ENCODE measurements at places on chromosomes 5 and 9.
A peak's percentile ranks its signal among the peaks of the same experiment; 100 is the strongest.

DNA sequence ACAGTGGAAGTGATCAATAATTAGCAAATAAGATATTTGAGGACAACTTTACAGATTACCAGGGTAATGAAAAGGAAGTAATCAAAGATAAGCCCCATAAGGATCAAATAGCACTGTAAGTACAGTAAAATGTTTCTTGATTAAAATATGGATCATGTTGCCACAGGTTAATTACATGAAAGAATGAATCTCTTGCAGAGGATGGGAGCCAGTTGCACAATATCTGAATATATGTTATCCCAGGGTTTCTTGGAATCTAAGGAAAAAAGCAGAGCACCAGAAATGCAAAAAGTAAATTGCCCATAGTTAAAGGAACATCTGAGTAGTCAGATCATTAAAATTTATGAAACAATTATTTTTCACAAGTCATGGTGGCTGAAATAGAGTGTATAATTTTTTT, 13.8 kb upstream of the SRP19 start:
- no peak for DNase-seq

GRCh38 chr5:124996023-124996763, 249.8 kb upstream of the ZNF608 start:
- no peak for DNase-seq

GRCh38 chr5:168895295-168896071, 316.3 kb upstream of the PANK3 start:
- no peak for DNase-seq

DNA sequence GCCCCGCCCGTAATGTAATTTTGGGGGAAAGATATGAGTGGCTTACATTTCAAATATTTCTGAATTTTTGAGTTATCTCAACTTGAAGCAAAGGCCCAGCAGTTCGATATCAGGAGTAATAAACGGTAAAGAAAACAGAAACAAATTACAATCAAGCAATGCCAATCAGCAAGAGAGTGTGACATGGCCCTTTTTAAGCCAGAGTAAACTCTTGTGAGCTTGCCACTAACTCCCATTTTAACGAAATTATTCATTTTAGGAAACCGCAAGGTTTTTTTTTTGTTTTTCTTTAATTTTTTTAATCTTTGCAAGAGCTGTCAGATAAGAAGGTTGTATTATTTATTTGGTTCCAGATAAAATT, 17.6 kb upstream of the CDK7 start:
- no peak for DNase-seq

- no peak for DNase-seq
Observed at GRCh38 chr9:26243726-26244125, 565.5 kb upstream of the TUSC1 start.

DNA sequence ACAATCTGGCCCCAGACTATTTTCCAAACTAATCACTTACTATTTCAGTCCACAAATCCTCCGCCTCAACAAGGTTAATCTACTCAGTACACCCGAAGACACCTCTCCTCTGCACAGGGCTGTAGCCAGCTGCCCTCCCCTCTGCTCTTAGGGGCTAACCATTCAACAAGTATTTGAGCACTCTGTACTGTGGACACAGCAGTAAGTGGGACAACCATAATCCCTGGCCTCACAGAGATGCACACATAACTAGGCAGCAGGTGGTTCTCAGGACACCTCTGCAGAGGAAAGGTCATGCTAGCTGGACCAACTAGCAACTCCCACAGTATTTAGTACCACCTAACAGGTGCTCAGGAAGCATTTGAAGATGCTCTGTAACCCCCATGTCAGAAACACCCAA, 5.5 kb downstream of the CAMSAP1 start:
- DNase-seq: no peak

DNA sequence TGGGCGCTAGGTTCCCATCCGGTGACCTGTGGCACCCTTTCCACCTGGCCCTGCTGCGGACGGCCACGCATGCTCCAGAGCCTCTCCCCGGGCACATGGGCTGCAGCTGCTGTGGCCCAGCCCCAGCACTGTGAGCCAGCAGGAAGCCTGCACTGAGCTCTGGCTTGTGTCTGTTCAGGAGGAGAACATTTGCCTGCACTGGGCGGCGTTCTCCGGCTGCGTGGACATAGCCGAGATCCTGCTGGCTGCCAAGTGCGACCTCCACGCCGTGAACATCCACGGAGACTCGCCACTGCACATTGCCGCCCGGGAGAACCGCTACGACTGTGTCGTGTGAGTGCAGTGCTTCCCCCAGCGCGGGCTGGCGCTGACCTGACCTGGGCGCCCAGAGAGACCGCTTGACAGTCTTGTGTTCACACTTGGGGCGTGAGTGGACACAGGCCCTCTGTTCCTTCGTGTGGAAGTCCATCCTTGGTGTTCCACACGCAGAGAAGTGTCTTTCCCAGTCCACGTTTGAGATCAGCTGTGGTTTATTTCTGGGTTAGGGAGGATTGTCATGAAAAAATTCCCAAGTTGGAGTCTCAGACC, 66.2 kb upstream of the CACNA1B start:
- DNase-seq: no peak

GRCh38 chr9:78325343-78325742, 28.4 kb downstream of the PSAT1 start:
- DNase-seq: no peak

DNA sequence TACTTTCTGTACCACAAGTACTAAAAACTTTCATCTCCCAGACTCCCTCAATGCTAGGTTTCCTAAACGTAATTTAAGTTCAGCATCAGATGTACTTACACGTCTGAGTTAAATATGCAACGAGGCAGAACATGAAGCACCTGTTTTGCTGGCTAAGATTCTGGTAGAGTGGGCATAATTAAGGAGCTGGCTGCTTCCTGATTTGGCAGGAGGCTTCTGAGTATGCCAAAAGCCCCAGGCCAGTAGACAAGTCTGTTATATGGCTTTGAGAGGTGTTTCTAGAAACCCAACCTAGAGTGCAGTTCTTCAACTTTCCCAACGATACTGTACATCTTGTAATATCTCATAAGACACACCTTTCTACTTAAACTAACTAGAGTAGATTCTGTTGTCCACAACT, 13.6 kb downstream of the TICAM2 start:
- DNase-seq: no peak

GRCh38 chr9:104772714-104773510, 9.0 kb downstream of the NIPSNAP3B start:
- DNase-seq: no peak

DNA sequence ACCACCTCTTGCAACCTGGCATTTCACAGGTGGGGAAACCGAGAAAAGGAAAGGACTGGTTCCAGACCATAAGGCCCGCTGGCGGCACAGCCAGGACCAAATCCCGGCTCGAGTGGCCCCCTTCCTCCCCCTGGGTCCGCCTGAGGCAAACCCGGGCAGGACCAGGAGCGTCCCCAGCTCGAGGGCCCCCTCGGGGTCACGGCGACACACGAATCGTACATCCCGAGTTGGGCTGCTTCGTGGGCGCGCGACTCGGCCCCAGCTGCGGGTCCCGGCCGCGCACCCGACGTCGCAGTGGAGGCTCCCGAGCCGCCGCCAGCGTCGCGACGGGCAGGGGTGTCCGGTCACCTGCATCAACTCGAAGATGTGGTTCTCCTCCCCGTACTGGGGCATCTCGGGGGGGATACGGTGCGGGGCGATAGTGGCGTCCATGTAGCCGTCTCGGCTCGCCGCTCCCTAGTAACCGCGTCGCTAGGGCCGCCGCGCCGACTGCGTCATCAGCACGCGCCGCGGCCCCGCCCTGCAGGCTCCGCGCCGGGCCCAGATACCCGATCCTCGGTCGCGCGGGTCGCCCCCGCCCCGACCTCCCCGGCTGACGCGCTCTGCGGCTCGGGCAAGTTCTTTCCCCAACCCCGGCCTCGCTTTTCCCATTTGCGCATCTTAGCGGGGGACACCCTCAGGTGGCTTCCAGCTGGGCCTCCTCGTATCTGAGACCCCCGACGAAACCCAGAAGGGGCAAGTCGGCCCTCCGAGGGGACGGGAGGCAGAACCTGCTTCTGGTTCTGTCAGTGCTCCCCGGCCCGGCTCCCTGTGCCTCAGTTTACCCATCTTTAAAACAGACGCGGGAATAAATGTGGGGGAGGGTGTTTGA, at the start of gene AK8:
TSS of gene AK8 (minus strand) at position 461 of the 871 bp plus-strand sequence. CDS start at position 432, 29 bp downstream.
- DNase-seq: peak; percentile 75

GRCh38 chr5:146390469-146390868, 51.8 kb downstream of the POU4F3 start:
- no peak for DNase-seq

DNA sequence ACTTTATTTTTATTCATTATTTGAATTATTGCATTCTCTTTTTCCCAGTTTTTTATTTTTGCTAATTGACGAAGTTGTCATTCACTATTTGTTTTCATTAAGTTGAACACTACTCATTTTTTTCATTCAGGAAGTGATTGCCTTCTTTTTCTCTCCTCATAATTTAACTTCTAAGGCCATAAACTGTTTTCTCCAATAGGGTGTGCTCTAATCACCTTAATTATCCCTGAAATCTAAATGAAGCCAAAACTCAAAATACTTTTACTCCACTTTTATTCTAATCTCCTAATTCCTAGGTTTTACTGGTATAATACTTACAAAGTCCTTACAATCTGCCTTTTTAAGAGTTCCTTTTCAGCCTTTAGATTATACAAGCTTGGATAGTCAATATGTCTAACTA, 2.9 kb upstream of the OR13C2 start:
- no peak for DNase-seq

DNA sequence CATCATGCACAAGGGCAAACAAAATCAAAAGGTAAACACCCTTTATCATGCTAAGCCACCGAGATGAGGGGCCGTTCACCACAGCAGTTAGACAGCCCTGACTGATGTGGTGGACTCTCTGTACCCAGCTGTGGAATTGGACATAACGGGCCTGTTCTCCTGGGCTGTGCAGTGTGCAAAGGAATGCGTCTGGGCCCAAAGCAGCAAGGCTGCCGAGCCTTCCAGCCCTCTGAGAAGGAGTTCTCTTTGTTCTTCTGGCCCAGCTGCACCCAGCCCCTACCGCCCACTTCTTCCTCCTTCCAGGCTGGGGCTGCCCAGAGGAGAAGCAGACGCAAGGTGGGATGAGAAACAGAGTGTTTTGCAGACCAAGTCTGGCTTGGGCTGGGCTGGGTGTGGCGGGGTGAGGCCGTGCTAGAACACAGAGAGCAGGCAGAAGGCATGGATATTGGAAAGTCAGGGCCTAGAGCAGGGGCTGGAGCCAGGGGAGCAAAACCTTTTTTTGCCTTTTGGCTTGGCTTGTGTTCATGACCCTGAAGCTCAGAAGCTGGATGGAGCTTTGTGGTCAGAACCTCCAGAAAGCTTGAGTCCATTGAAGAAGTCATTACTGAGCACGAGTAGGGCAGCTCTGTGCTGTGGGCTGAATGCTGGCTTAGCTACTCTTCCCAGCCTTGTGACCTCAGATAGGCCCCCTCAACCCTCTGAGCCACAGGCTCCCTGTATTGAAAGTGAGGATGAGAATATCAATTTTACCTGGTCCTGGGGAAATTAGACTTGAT, 49.8 kb upstream of the SH3PXD2B start:
- no peak for DNase-seq

- no peak for DNase-seq
Observed at GRCh38 chr5:76861612-76862011, 11.8 kb downstream of the S100Z start.
